ENCODE measurements at places on chromosomes 13 and 19.
A peak's percentile ranks its signal among the peaks of the same experiment; 100 is the strongest.

DNA sequence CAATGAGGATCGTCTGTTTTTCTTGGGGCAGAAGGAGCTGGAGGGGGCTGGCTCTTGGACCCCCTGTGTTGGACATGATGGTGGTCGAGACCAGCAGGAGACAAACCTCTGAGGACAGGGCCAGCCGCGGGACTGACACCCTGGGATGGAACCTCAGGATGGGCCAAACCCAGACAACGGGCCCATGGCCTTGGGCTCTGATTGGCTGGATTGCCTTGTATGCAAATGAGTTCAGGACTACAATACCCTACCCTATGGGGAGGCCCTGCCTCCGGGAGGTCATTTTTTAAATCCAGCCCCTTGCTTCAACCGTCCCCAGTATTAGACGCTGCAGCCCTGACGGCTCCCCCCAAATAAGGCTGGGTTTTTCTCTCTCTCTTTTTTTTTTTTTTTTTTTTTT lies 22.0 kb downstream of the SLC5A5 start:
- no peak for DNase-seq

- DNase-seq = no peak
Observed at GRCh38 chr13:50685491-50685890, 158.0 kb downstream of the DLEU7 start.

DNA sequence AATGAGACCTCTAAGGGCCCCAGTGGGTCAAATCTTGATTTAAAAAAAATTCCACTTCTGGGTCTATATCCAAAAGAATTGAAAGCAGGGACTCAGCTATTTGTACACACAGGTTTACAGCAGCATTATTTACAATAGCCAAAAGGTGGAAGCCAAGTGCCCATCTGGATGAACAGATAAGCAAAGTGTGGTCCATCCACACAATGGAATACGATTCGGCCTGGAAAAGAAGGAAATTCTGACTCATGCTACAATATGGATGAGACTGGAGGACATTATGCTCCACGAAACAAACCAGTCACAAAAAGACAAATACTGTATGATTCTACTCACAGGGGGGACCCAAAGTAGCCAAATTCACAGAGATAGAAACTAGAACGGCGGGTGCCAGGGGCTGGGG lies 76.7 kb downstream of the CACNA1A start:
- DNase-seq = no peak

- peak; percentile 54 for DNase-seq
Observed at GRCh38 chr13:108961542-108962125, 332.2 kb downstream of the MYO16 start.

DNA sequence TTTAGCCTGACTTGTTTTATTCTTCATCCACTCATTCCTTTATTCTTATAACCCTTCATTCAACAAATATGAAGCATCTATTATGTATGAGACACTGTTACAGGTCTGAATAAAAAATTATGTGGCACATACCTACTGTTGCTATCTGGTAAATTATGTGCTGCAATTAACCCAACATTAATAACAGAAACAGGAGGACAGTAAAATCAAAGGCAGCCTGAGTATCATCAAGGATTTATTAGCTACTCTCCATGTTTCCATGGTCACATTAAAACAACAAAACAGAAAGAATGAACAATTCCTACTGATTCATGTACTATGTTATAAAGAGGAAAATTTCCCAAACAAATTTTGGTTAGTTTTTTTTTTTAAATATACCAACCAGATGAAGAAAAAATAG lies 43.9 kb downstream of the RAP2A start:
- no peak for DNase-seq
